ENCODE measurements at places on chromosomes 16 and 17. TPM values are rescaled to one million over a fixed set of nuclear protein-coding genes. Genes with fewer than 3 reads are reported as not detected.

ANKS3 gene
- total RNA-seq, result 15.9 TPM

RNU2-1 gene
- not detected for total RNA-seq

- no peak for DNase-seq
- peaks cover 22% of the 10 kb centered on the region for H3K4me1 ChIP-seq
- no peaks in the 10 kb centered on the region for H3K27me3 ChIP-seq
- no peak overlapping the region for H3K27ac ChIP-seq
Measured at GRCh38 chr16:27726621-27727261, 176.8 kb downstream of the KATNIP start.

- DNase-seq, result no peak
- H3K27me3 ChIP-seq, result no peaks in the 10 kb centered on the region
- H3K4me1 ChIP-seq, result peaks cover 23% of the 10 kb centered on the region
- H3K36me3 ChIP-seq, result peaks cover 21% of the 10 kb centered on the region
- H3K27ac ChIP-seq, result no peak overlapping the region
Measured at GRCh38 chr17:35708149-35708548, 23.3 kb upstream of the RASL10B start.

XYLT2 gene
- total RNA-seq, result 22.1 TPM

GRCh38 chr16:68091380-68092261 lies 6.5 kb downstream of the NFATC3 start:
- peak; percentile 70 for DNase-seq
- H3K27me3 ChIP-seq, result no peaks in the 10 kb centered on the region
- peak overlapping the region; percentile 15 for H3K27ac ChIP-seq
- no peaks in the 10 kb centered on the region for H3K36me3 ChIP-seq

CCDC200 gene
- not detected for total RNA-seq

DNA sequence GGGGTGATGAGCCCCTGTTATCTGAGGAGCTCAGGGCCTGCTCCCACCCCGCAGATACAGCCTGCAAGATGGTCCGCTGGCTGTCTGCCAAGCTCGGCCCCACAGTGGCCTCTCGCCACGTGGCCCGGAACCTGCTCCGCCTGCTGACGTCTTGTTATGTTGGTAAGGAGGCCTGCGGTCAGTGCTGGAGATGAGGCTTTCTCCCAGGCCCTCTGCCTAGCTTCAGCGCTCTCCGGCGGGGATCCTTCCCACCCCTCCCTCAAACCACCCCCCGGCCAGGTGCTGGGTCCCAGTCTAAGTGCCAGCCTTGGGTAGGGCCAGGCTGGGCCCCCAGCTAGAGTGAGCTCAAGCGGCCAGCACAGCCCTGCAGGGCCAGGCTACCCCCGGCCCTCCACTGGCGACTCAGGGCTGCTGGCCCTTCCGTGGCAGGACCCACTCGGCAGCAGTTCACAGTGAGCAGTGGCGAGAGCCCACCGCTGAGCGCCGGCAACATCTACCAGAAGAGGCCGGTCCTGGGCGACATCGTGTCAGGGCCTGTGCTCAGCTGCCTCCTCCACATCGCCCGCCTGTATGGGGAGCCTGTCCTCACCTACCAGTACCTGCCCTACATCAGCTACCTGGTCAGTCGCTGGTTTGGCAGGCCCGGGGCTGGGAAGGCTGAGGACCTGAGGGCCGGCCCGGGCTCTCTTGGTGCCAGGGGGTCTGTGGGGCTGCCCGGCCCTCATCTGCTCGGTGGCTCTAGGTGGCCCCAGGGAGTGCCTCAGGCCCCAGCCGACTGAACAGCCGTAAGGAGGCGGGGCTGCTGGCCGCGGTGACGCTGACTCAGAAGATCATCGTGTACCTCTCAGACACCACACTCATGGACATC lies 6.1 kb downstream of the WDR81 start:
- H3K27ac ChIP-seq, result no peak overlapping the region
- H3K36me3 ChIP-seq, result peaks cover 1% of the 10 kb centered on the region
- no peak for DNase-seq
- H3K4me3 ChIP-seq, result no peak overlapping the region

GRCh38 chr17:42120770-42121769 lies at the start of gene KAT2A:
TSS of gene KAT2A (minus strand) at chr17:42121367. CDS start at chr17:42121304, 63 bp downstream.
- peak within 1 kb of the TSS; percentile 76 for H3K4me3 ChIP-seq
- peak within 1 kb of the TSS; percentile 68 for H3K27ac ChIP-seq
- peaks cover 37% of the 10 kb centered on the region for H3K36me3 ChIP-seq
- DNase-seq, result peak; percentile 73
- H3K27me3 ChIP-seq, result no peaks in the 10 kb centered on the region
- H3K4me1 ChIP-seq, result peaks cover 30% of the 10 kb centered on the region

DNA sequence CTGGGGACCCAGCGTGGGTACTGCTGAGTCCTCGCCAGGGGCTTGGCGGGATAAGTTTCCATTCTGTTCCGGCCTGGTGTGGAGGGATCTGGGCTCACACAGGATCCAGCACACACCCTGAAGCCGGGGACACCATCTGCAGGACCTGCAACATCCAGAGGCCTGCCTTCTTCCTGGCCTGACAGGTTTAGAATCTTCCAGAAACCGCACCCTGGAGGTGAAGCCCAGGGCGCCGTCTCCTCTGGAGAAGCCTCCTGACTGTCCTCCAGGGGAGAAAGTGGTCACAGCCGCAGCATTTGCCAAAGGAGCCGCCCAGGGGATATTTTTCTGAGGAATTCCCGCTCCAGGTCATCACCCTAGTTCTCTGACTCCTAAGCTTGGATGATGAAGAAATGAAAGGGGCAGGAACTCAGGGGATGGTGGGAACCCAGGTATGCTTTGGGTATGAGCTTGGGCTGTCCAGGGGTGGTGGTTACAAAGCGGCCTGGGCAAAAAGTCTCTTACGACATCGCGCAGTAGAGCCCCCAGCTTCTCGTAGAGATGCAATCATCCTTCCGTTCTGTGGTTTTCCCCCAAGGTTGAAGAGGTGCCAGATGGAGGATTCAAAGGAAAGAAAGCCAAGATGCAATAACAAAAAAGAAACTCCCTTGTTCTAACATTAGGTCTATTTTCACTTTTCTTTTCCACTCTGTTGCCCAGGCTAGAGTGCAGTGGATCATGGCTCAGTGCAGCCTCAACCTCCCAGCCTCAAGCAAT lies 9.1 kb upstream of the CRISPLD2 start:
- H3K4me1 ChIP-seq, result peaks cover 11% of the 10 kb centered on the region
- peaks cover 89% of the 10 kb centered on the region for H3K27me3 ChIP-seq
- no peak for DNase-seq
- H3K36me3 ChIP-seq, result no peaks in the 10 kb centered on the region
- no peak overlapping the region for H3K4me3 ChIP-seq

HP gene
- 387 TPM for total RNA-seq

DNA sequence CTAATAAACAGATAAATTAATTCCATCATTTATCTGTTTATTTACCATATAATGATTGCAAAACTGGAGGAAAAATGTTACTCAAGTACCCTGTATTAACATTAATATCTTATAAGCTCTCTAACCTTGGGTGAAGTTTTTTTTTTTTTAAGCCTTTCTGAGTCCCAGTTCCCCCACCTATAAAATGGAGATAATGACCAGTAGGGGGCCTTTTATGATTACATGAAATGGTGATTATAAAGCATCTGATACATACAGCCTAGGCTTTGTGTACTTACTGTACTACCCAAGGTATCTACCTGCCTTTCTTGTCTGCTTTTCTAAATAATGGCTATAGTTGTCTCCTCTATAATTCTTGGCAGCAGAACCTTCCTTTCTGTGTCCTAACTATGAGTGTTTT lies 22.6 kb downstream of the LRRC36 start:
- no peaks in the 10 kb centered on the region for H3K27me3 ChIP-seq
- H3K4me1 ChIP-seq, result peaks cover 28% of the 10 kb centered on the region
- H3K27ac ChIP-seq, result no peak overlapping the region
- DNase-seq, result peak; percentile 53

DNA sequence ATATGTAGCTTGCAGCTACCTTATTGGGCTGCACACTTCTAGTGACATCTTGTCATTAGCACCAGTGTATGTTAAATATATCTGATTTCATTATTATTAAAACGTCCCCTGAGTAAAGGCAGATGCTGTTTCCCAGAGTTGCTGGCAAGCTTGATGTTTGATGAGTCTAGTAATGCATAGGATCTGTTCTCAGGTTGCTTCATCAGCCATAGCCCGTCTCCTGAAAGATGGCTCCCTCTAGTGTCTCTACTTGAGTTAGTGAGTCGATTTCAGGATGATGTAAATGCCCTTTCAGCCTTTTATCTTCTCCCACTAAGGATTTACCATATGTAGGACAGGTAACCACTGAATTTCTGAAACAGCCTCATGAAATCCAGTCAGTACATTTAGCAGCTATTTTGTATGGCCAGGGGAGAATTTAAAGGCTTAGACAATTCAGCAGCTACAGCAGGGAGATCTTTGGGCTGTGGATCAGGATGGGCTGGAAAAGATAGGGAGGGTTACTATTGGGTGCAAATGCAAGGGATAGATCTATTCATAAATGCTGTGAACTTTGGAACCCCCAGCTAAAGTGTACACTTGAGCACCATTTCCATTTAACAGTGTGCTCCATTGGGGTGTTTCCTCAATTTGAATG lies 376.3 kb downstream of the CNTNAP4 start:
- H3K4me3 ChIP-seq, result no peak overlapping the region
- H3K36me3 ChIP-seq, result no peaks in the 10 kb centered on the region
- H3K27ac ChIP-seq, result no peak overlapping the region
- H3K4me1 ChIP-seq, result peaks cover 7% of the 10 kb centered on the region

- no peak for DNase-seq
- no peak overlapping the region for H3K27ac ChIP-seq
- H3K4me3 ChIP-seq, result no peak overlapping the region
- peaks cover 66% of the 10 kb centered on the region for H3K4me1 ChIP-seq
- no peaks in the 10 kb centered on the region for H3K27me3 ChIP-seq
- peaks cover 45% of the 10 kb centered on the region for H3K36me3 ChIP-seq
Measured at GRCh38 chr16:81485824-81486539, 41.4 kb downstream of the CMIP start.

DNA sequence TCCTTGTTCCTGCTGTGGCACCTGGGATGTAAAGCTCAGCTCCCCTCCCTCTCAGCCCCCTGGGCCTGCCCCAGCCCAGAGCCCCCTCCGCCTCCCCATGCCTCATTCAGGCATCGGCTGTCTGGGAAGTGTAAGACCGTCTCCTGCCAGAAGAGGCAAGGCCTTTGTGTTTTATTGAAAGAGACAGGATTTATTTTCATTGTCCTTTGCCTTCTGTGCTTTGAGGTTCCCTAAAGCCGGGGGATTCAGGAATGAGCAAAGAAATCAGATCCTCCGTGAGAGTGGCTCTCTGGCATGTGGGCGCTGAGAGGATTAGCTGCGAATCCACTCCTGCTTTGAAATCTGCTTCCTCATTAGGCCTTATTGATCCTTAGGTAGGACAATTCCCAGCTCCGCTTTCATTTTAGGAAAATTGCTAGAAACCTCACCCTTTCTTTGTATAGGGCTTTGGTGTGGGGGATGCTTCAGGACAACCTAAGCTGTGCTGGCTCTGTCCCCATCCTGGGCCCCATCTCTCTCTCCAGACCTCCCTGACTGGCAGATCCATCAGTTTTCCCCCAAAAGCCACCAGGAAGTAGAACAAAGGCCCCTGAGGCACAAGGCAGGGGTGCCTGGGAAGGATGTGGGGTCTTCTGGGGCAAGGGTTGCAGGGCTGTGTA lies 211.5 kb upstream of the TNRC6C start:
- H3K36me3 ChIP-seq, result no peaks in the 10 kb centered on the region
- no peak overlapping the region for H3K27ac ChIP-seq
- no peak overlapping the region for H3K4me3 ChIP-seq
- no peaks in the 10 kb centered on the region for H3K4me1 ChIP-seq
- no peak for DNase-seq

PIGQ gene
- 19.7 TPM for total RNA-seq

NGFR gene
- total RNA-seq, result 0.41 TPM

GRCh38 chr17:17108451-17109049 lies 66.3 kb downstream of the MPRIP start:
- H3K4me3 ChIP-seq, result no peak overlapping the region
- peaks cover 7% of the 10 kb centered on the region for H3K4me1 ChIP-seq
- no peak for DNase-seq
- no peak overlapping the region for H3K27ac ChIP-seq
- no peaks in the 10 kb centered on the region for H3K36me3 ChIP-seq

Data from HepG2 (cell line).